Myocyte (in vitro differentiated cells): ENCODE measurements at places on chromosomes 12 and 14. TPM values are rescaled to one million over a fixed set of nuclear protein-coding genes. Genes with fewer than 3 reads are reported as not detected.

SLC38A4 gene
- total RNA-seq: 3.9 and 4.1 TPM in 2 replicates

SERPINA9 gene
- not detected in 2 replicates for total RNA-seq

SELPLG gene
- 2.4 and 2.9 TPM in 2 replicates for total RNA-seq

ABHD12B gene
- total RNA-seq: not detected in 2 replicates

KRT82 gene
- total RNA-seq: not detected in 2 replicates

DNA sequence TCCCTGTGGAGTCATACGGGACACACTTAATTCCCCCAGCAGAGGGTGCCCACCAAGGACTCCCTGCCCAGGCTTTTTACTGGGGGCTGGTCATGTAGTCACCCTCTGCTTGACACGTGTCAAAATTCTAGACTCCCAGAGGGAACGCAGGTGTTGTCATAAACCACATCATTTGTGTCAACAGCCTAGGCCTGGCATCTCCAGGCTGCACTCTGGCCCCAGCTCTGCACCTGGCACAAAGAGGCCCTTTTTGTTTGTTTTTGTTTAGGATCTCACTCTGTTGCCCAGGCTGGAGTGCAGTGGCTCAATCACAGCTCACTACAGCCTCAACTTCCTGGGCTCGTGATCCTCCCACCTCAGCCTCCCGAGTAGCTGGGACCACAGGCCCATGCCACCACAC, 21.1 kb downstream of the BRI3BP start:
- DNase-seq: no peak

GRCh38 chr14:64715628-64716412, 11.6 kb downstream of the PLEKHG3 start:
- DNase-seq: no peak

GRCh38 chr14:77076113-77076631, 21.9 kb upstream of the CIPC start:
- peak; percentile 58 for DNase-seq

DNA sequence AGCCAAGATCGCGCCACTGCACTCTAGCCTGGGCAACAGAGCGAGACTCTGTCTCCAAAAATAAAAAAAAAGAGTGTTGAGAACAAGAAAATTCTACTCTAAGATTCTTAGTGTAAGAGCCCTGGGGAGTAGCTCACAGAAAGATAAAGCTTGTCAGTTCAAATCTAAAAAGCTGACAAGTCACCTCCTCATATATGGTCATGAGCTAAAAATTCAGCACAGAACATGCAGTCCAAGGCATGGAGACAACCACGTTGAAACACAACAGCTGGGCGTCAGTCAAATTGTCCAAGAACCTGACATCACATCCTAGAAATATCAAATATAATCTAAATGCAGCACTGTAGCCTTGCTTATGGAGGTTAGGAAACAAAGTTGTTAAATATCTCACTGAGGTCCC, 47.8 kb downstream of the CLIP1 start:
- DNase-seq: peak; percentile 90

- DNase-seq: no peak
Observed at GRCh38 chr12:89702503-89702902, 6.1 kb downstream of the ATP2B1 start.

DNA sequence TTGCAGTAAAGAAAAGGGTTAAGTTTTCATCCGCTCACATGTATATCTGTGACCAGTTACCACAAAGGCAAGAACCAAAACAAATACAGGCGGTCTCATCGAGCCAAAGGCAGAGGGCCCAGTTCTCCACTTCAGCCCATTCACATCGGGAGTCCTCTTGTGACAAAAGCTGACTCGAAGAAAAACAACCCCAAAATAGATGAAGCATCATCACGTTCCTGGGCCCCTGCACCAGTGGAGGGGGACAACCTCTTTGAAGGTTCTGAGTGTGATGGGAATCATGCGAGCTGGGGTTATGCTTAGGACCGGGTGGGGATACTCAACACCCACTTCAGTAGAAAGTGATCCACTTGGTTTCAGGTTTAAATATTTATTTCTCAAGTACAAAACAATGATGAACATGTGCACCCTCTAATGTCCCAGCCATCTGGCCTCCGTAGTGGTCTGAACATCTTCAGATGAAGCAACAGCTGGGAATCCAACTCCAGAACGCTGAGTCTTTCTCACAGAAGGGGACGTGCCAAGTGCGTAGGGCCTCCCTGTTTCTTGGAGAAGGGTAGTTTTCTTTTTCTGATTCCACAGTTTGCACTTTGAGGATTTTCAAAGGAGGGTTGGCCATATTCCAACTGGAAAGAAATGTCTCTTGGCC, 8.4 kb downstream of the GSC start:
- DNase-seq: peak; percentile 4

- DNase-seq: no peak
Observed at GRCh38 chr12:119354172-119354571, 19.6 kb downstream of the CCDC60 start.

- peak; percentile 86 for DNase-seq
Observed at GRCh38 chr12:14193639-14194038, 171.8 kb upstream of the ATF7IP start.

- DNase-seq: no peak
Observed at GRCh38 chr14:94051779-94052178, 25.6 kb downstream of the OTUB2 start.

DNA sequence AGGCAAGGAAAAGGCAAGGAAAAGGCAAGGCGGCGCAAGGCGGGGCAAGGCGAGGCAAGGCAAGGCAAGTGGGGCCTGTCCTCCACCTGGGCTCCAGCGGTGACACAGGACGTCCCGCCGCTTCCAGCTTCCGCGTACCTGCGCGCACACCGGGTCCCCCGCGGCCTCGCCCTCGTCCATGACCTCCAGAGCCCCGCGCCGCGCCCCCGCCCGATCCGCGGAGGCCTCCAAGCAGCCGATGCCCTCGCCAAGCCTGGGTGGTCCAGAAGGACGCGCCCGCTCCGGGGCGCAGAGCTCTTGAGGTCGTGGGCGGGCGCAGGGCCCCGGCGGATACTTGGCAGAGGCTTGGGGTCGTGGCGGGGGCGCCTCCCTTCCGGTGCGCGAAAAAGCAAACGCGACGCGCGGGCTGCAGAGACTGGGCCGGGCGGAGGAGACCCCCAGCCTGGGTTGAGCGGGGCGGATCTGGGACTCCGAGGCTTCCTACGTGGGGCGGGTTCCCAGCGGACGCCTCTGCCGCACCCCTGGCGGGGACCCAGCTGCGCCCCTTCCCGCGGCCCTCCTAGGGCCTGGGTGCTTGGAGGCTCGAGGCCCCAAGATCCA, 60.8 kb upstream of the EIF5 start:
- no peak for DNase-seq

- no peak for DNase-seq
Observed at GRCh38 chr12:132544080-132544397, 54.1 kb downstream of the FBRSL1 start.

- DNase-seq: no peak
Observed at GRCh38 chr14:67875175-67876006, 55.8 kb downstream of the RAD51B start.

DNA sequence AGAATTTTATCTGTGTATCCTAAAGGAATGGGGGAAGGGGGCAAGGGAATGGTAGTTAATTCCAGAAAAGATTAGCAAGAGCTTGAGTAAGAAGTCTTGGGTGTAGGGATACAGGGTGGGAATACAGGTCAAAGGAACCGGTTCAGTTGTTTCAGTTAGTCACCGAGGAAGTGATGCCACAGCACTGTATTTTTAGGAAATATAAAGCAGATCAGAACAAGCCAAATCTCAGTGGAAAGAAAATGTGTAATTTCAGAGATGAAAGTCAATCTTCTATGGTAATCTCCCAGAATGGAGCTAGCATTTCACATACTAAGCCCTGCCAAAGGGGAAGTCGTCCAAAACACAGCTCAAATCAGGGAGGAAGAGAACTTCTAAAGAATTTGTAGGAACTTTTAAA, 4.7 kb upstream of the TUBA1C start:
- no peak for DNase-seq
